Epithelial cell of proximal tubule (primary cell): ENCODE measurements at places on chromosomes 11 and 22.

DNA sequence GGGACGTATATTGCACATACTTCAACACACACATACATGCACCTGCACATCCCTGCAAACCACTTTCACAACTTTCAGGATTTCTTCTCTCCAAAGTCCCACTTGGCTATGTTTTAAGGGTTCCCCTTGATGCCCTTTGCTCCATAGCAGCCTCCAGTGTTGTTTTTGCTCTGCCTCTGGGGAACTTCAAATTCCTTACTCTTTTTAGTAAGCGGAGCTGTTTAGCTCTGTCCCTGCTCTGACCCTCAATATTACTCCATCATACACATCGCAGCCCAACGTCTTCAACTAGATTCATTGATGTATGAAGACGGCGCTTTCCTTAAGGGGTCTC lies 18.3 kb downstream of the PRR5L start:
- DNase-seq: no peak

GRCh38 chr11:35387111-35387982 lies 32.0 kb downstream of the SLC1A2 start:
- DNase-seq: no peak

DNA sequence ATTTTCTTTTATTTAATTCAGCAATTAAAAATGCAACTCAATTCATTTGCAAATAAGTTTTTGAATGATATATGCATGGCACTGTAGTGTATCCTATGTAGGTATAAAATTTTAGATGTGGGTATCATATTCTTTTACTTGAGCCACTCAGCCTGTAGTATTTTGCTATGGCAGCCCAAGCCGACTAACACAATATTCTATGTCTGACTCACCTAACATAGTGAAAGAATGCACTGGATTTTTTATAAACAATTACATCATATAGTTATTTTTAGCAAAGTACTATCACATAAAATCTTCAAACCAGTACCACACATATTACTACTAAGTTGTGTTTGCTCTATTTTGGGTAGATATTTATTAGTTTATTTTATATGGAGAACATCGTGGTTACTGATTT lies 21.9 kb upstream of the GRIA4 start:
- DNase-seq: no peak

GRCh38 chr11:130211781-130212401 lies 52.3 kb downstream of the ST14 start:
- DNase-seq: no peak

- no peak for DNase-seq
These were observed 123.5 kb downstream of the DBX1 start for GRCh38 chr11:20036626-20037335.

- no peak for DNase-seq
These were observed 23.2 kb downstream of the SMIM38 start for GRCh38 chr11:69178819-69179482.

GRCh38 chr22:39900306-39901227 lies at the start of gene GRAP2:
GRAP2 (plus strand) TSS chr22:39901084; CDS start chr22:39947107, 46,023 bp downstream.
- no peak for DNase-seq

DNA sequence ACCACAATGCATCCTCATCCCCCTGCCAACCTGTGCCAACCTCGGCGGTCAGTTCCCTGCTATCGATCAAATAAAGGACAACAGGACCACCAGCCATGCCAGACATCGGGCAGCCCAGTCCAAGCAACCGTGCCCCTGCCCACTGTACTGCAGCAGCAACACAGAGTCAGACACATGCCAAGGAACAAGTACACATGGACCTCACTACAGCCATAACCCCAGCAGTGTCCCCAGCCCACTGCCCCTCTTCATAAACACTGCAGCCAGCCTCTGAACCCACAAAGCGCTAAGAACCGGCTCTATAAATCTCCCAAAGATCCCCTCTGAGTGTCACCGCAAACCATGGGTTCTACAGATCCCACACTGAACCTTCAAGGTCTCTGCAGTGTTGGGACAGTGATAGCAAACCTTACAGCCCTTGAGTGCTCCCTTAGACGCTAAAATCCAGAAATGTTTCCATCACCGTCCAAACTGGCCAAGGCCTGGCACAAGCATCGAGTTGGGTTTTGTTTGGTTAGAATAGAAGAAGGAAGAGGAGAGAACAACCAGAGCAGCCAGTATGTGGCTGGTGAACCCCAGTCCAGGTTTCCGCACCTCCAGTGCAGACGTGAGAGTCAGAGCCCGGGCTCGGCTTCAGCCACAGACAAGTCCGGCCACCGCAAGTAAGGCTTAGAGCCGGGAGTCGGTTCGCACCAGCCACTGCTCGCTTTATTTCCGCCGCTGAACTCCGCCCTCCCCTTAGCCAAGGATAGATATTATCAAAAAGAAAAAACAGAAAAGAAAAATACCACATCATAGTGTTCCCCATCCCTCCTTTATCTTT lies 7.9 kb downstream of the PAX6 start:
- no peak for DNase-seq

DNA sequence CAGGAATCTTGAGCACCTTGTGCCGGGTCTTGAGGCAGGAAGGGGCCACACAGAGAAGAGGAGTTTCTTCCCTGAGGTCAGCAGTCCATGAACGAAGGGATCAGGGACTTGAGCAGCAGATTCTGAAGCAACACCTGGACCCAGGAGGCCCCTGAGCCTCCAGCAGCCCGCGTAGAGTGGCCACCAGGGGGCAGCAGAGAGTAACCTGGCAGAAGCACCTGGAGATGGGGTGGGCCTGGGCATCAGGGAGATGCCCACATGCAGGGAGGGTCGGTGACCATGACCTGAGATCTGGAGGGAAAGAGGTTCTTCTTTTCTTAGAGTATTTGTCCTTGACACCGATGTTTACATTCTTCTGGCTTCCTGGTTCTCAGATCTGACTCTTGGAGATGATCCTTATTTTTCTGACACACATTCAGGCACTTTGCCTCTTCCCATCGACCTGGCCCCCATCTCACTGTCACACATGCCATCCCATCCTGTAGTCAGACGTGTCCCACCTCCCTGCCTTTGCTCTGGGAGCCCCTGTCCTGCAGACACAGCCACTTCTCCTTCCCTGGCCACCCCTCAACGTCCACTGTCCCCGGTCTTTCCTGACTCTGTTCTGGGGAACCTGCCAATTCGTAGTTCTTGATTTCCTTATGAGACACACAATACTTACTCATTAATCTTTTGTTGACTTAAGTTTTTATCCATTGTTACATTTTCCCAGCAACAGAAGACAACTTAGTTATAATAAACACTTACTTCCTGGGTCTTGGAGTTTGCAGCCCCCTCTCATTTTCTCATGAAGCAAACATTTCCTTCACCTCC lies 66.5 kb downstream of the GGTLC2 start:
- no peak for DNase-seq

GRCh38 chr11:86663291-86663690 lies 9.1 kb downstream of the ME3 start:
- DNase-seq: no peak

GRCh38 chr11:12331239-12331874 lies 46.0 kb upstream of the PARVA start:
- DNase-seq: peak; percentile 27

- DNase-seq: no peak
These were observed 263.3 kb downstream of the ETS1 start for GRCh38 chr11:128324051-128324481.

- no peak for DNase-seq
These were observed 13.0 kb upstream of the ZBTB44 start for GRCh38 chr11:130327716-130328115.

- peak; percentile 20 for DNase-seq
These were observed 13.2 kb upstream of the PAFAH1B2 start for GRCh38 chr11:117130879-117131278.

DNA sequence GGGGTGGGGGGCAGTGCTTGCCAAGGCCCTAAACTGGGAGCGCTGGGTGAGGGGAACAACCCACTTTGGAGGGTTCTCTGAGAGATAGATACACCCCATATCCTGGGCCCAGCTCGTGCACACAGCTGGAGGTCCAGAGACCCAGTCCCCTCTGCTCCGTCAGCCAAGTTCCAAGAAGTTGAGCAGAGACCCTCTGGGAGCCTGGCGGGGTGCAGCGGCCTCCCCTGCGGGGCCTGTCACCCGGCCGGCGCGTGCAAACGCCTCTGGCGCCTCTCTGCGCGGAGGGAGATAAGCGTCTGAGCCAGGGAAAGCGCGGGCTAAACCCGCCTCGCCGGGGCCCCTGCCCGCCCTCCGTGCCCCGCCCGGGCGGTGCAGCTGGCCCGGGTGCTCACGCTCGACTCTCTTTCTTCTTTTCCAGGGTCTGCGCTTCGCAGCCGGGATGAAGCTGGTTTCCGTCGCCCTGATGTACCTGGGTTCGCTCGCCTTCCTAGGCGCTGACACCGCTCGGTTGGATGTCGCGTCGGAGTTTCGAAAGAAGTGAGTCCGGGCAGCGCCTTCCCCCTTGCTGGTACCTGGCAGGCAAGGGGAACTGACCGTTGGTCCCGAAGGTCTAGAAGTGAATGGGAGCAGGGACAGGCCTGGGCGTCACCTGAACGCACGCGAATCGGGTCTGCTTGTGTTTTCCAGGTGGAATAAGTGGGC lies 540 bp downstream of the ADM start:
- no peak for DNase-seq

DNA sequence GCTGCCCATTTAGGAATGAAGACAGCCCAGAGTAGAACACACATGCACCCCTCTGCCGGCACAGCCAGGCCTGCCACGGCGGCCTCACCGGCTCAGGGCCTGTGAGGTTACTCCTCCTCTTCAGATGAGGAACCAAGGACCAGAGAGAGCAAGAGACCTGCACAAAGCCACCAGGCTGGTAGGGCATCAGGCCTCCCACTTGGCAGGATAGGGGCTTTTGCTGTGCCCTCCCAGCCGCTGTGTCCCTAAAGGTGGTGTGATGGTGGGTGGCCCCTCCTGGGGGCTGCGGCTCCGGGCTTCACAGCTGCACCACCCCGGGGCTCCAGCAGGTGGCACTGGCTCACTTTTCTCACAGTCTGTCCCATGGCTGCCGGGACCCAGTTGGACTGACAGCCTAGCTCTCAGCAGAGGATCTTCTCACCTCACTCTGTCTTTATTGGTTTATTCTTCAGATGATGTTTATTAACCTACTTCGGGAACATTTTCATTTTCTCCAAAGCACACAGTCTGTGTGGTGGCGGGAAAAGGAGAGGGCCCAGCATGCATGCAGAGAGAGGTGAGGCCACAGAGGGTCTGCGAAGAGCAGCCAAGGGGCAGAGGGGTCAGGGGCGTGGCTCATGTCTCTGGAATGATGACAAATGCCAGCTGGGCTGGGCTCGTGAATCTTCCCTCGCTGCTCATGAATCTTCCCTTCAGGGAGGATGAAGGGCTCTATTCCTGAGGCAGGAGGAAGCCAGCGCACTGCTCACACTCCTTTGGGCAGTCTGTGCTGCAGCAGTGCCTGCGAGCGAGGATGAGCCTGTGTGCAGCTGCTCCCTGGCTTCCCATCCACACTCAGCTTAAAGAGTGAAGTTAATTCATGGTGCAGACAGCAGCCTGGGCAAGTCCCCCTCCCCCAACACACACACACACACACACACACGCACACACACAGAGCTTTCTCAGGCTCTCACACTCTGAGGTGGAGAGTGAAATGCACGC lies 101.1 kb upstream of the PITPNB start:
- no peak for DNase-seq

DNA sequence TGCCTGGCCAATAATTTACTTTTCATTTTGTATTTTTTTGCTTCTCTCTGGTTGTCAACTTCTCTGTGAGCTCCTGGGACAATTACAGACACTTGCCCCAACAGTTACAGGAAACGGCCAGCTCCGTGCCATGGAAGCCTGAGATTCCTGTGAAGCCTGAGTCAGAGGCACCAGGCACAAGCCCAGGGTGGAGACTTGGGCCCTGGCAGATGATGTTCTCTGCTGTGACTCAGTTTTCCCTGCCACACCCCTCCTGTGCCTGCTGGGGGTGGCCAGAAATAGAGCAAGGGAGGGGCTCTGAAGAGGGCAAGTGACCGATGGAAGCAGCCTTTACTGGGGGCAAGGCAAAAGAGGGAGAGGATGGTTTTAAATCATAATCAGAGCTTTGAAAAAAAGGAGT lies 4.9 kb downstream of the ATP5MGL start:
- peak; percentile 63 for DNase-seq

- DNase-seq: no peak
These were observed at the start of gene VSTM5 for GRCh38 chr11:93850594-93851018. VSTM5 (minus strand) TSS chr11:93850618; CDS start chr11:93850502, 116 bp downstream.

DNA sequence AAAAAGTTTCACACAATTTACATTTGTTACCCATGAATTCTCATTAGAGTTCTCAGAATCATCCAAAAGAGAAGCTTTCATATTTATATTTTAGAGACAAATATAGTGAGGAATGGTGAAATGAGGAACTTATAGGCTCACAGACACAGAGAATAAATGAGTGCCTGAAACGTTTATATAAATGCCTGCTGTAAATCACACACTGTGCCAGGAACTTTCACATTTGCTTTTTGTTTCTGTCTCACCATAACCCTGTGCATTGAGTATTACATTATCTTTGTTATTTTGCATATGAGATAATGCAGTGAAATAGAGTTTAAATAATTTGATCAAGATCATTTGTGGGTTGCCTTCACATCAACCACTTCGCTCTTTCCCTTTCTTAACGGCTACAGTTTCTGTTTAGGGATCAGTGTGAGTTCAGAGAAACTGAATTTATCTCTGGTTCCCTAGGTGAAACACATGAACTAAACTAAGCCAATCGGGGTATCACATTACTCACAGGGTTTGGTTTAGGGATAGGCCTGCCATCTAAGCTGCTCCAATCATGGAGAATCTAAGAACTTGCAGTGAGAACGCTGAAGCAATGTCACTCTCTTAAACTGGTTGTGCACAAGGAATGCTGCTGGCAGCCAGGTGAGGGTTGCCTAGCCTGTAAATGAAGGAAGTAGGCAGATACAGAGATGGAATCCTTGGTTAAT lies 1339.2 kb upstream of the TENM4 start:
- DNase-seq: no peak

GRCh38 chr22:46171940-46172339 lies 21.6 kb downstream of the PPARA start:
- no peak for DNase-seq

GRCh38 chr22:49340406-49340805 lies 487.3 kb downstream of the BRD1 start:
- no peak for DNase-seq

GRCh38 chr11:113531575-113532451 lies 56.6 kb upstream of the DRD2 start:
- DNase-seq: no peak

- DNase-seq: no peak
These were observed 2.5 kb upstream of the HBB start for GRCh38 chr11:5229356-5229755.

DNA sequence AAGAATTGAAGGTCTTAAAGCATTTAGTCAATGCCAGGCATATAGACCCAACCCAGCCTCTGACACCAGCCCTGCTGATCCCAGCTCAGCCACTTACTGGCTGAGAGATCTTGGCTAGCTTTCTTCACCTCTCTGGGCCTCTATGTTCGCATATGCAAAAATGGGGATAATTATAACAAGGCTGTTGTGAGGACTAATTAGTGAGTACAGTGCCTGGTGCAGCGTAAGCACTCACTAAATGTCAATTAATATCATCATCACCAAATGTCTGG lies 10.5 kb downstream of the CHST1 start:
- DNase-seq: no peak

DNA sequence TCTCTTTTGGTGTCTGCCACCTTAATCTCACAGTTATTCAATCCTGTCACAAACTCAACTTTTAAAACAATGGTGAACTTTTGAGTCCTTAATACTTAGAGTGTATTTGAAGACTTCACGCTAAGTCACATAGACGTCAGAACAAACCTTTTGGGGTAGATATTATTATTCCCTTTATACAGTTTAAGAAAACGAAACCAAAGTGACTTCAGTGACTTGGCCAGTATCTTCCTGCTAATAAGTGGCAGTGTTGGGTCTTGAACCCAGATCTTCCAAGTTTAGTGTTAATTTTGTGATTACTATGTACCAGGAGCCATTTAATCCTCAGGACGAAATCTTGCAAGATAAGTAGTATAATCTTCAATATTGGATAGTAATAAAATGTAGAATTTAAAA lies 691 bp downstream of the CEP295 start:
- DNase-seq: no peak
